Stomach (tissue), 19 donors: ENCODE measurements at places on chromosomes 4 and X. TPM values are rescaled to one million over a fixed set of nuclear protein-coding genes. Genes with fewer than 3 reads are reported as not detected.

MOB1B gene
- total RNA-seq = 48.8 TPM

MSANTD1 gene
- total RNA-seq = 3.5 TPM

SH3BGRL gene
- 37.1 TPM for total RNA-seq

ABCG2 gene
- 6.4 TPM for total RNA-seq

GRCh38 chr4:19677211-19677610 lies 574.5 kb upstream of the SLIT2 start:
- no peaks in the 10 kb centered on the region for H3K36me3 ChIP-seq
- H3K27ac ChIP-seq = no peak overlapping the region
- DNase-seq = no peak
- H3K4me1 ChIP-seq = no peaks in the 10 kb centered on the region

GRCh38 chrX:151985955-151986354 lies 11.5 kb upstream of the GABRE start:
- no peaks in the 10 kb centered on the region for H3K27me3 ChIP-seq
- no peak overlapping the region for H3K4me3 ChIP-seq
- no peak for DNase-seq
- H3K27ac ChIP-seq = no peak overlapping the region

GRCh38 chr4:118344801-118345200 lies 8.0 kb downstream of the PRSS12 start:
- no peak overlapping the region for H3K4me3 ChIP-seq
- DNase-seq = no peak
- H3K36me3 ChIP-seq = no peaks in the 10 kb centered on the region
- no peaks in the 10 kb centered on the region for H3K4me1 ChIP-seq
- H3K27ac ChIP-seq = no peak overlapping the region

DNA sequence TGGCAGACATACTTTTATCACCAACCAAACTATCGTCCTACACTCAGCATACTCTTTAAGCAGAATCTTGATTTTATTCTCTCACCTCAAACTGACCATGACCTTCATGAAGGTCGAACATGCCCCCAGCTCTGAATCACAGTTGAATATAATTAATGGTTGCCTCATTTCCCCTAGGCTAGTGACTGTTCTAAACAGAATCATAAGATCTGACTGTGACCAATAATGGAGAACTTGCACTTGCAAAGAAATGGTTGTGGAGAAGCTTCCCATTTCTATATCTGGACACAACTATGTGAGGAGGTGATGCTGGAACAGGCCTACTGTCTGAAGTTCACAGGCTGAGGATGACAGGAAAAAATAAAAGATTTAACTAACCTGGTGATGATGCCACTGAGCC lies 85.1 kb downstream of the PDGFC start:
- H3K27ac ChIP-seq = no peak overlapping the region
- no peaks in the 10 kb centered on the region for H3K36me3 ChIP-seq
- no peak overlapping the region for H3K4me3 ChIP-seq
- DNase-seq = no peak
- H3K27me3 ChIP-seq = no peaks in the 10 kb centered on the region

GRCh38 chr4:17512973-17513665 lies 1.2 kb upstream of the QDPR start:
- H3K27me3 ChIP-seq = no peaks in the 10 kb centered on the region
- no peak overlapping the region for H3K4me3 ChIP-seq
- peaks cover 5% of the 10 kb centered on the region for H3K36me3 ChIP-seq
- no peak for DNase-seq
- peaks cover 25% of the 10 kb centered on the region for H3K4me1 ChIP-seq
- H3K27ac ChIP-seq = peak overlapping the region; percentile 87

DNA sequence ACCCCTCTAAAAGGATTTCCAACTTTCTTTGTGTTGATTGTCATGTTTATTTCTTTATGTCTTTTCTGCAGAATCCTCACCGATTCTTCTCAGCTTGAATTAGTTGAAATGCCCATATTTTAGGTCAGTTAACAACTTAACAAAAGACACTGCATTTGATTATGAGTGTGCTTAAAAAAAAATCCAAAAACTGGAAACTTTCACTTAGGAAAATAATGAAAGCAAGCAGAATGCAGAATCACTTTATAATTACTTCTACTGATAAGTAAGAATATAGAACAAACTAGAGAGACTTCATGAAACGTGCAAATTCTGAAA lies 111.0 kb upstream of the PTPN13 start:
- no peak overlapping the region for H3K27ac ChIP-seq
- no peak overlapping the region for H3K4me3 ChIP-seq
- no peak for DNase-seq
- no peaks in the 10 kb centered on the region for H3K27me3 ChIP-seq
- H3K36me3 ChIP-seq = no peaks in the 10 kb centered on the region
